ENCODE measurements at places on chromosomes 16 and 17.
A peak's percentile ranks its signal among the peaks of the same experiment; 100 is the strongest.

GRCh38 chr17:4588898-4589625, 4.7 kb downstream of the SMTNL2 start:
- DNase-seq: no peak

DNA sequence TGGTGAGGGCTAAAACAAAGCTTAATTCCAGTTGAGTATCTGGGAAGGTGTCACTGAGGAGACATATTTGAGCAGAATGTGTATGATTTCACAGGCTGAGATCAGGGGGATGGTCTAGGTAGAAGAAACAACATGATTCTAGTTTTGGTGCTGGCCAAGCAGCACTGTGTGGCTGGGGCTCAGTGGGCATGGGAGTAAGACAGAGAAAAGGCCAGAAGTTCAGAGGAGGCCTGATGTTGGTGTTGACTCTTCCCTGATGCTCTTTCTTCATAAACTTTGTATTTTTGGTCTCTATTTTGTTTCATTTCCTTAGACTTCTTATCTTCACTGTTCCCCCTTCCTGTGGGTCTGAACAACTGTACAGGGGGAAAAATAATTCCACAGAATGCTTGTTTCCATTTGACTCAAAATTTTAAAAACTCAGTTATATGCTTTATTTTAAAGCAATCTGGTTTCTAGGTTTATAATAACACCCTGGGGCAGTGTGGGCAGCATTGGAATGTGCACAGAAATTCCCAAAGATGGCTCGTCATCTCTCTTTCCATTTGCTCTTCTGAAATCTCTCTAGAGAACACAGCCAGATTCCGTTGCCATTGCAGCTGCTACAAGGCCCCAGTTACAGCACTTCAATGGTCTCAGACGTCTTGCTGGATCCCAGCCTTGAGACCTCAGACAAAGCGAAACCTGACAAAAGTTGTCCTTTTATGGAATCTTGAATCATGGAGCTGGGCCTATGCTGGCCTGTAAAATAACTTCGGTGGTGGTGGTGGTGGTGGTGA, 68.3 kb downstream of the SNX11 start:
- no peak for DNase-seq

DNA sequence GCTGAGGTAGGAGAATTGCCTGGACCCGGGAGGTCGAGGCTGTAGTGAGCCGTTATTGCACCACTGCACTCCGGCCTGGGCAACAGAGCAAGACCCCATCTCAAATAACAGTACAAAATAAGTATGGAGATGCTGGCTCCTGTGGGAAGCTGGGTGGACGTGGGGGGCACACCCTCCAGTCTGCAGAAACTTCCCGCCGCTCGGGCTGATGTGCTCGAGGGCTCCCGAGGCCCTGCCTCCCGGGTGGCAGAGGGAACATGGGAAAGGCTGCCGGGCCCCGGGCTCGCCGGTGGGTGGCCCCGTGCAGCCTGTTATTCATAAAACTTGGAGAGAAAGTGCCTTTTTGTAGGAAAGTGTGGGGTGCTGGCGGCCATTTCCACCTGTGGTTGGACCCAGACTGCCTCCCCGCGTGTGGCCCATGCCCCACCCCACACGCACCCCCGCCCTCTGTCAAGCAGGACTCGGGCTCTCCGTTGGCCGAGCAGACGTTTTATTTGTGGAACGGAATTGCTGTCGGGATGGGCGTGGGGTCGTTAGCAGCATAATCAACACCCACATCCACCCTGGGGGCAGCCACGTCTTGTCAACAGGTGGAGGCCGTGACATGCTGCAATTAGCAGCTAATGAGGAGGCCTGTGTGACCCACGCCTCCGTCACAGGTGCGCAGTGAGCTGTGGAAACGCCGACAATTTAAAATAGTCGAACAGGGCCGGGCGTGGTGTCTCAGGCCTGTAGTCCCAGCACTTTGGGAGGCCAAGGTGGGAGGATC, 7.4 kb upstream of the CIAO3 start:
- no peak for DNase-seq

DNA sequence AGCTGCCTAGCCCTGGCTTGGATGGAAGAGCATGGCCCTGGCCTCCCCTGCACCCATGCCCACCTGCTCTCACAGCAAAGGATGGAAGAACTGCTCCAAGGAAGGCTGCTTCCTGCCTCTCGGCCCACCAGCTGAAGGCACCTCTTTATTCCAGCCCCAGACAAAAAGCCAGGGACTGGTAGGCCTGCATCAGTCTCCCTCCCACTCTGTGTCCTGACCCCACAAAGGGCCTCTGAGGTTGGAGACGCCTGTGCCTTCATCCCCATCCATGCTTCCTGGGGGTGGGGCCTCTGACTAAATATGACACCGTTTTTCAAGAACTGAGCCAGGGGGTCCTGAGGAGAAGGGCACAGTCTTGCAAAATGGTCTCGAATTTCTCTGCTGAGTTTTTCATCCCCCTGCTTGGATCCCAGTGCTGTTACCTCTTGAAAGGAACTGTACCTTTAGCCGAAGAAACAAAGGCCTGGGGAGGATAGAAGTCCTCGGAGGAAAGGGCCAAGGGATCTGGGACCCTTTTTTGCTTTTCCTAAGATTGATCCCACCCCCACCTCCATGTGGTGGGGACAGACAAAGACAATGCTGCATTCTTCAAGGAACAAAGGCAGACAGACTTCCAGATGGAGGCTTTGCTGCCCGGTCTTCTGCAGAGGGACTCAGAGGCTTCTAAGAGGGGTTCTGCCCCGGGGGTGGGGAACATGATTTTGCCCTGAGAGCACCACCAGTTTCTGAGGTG, 5.2 kb downstream of the C17orf50 start:
- DNase-seq: no peak

GRCh38 chr17:49850218-49850610, 2.3 kb upstream of the TAC4 start:
- DNase-seq: no peak

DNA sequence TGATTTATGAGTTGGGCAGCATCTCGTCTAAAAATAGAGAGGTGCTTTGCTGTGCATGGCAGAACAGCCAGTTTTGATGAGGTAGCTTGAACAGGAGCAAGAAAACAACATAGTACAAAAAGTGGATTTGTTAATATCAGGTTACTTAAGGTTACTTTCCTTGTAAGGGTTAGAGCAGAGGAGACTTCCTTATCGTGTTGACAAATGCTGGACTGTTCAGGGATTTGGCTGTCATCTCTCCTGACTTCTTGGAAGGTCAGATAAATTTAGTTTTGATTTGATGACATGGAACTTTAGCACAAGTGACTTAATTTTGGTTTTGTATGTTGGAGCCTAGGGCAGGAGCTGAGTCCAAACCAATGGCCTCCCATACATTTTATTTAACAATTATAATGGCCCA, 163.9 kb upstream of the ELAC2 start:
- no peak for DNase-seq

DNA sequence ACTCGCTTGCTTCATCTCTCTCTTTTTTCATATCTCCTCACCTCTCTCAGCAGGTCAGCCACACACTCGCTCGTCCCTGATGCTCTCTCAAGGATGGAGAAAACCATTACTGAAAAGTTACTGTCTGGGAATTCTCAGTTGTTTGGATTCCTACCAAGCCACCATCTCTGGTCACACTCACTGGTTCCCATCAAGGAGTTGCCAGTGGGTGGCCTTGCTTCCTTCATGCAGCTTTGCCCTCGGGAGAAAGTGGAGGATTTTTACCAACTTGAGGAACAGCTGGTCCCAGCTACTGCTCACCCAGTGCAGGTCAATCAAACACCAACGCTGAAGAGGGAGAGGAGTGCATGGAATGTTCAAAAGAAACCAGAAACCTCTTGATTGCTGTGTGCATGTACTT, 25.3 kb downstream of the MEOX1 start:
- no peak for DNase-seq

DNA sequence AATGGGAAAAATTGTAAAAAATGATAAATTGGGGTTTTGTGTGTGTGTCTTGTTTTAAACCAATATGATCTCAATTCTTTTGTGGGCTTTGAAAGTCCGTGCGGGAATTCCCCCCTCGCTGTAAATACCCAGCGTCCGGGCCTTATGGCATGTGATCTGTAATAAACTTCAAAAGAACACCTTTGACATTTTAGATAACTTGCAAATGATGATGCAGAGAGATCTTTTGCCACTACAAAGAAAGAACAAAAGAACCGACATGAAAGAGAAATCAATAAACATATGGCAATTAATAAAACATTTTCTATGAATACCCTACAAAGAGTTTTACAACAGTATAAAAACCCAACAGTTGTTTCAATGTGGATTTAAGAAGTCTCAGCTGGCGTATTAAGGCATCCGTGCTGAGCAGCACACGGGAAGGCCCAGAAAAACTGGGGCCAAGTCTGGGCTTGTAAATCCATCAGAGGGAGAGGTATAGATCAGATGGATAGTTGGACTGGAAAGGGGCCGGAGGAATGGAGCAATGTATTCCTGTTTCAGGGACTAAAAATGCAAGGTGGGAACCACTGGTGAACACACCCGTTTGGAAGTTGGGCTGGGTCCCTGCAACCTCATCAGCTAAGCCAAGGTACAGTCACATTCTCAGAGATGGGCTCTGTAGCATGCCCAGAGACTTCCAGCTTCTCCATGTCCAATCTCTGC, 115.2 kb downstream of the IRX5 start:
- DNase-seq: no peak

DNA sequence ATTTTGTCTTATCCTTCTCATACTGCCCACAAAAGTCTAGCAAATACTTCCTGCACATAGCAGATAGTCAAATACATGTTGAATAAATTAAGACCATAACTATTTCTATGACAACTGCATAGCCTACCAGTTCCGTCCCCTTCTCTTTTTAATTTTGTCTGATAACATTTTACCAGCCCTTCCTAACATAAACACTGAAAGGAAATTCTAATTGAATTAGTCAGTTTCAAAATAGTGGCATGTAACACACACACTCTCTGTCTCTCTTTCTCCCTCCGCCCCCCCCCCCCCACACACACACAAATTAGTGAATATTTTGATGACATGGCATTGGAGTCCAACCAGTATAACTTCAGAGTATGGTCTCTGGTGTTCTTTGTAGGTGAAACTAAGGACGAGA, 41.8 kb downstream of the TNRC6C start:
- peak; percentile 8 for DNase-seq

DNA sequence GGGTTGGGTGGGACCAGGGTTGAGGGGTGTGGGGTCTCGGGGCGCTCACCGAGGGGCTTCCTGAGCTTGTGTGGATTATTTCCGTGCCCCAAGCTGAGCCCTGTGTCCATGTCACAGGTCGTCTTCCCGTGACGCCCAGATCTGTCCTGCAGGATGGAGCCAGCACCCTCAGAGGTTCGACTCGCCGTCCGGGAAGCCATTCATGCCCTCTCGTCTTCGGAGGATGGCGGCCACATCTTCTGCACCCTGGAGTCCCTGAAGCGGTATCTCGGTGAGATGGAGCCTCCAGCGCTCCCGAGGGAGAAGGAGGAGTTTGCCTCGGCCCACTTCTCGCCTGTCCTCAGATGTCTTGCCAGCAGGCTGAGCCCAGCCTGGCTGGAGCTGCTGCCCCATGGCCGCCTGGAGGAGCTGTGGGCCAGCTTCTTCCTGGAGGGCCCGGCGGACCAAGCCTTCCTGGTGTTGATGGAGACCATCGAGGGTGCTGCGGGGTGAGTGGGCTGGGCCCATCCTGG, 1.0 kb downstream of the TELO2 start:
- DNase-seq: peak; percentile 25

GRCh38 chr17:66772148-66772812, 62.6 kb upstream of the CACNG5 start:
- no peak for DNase-seq

DNA sequence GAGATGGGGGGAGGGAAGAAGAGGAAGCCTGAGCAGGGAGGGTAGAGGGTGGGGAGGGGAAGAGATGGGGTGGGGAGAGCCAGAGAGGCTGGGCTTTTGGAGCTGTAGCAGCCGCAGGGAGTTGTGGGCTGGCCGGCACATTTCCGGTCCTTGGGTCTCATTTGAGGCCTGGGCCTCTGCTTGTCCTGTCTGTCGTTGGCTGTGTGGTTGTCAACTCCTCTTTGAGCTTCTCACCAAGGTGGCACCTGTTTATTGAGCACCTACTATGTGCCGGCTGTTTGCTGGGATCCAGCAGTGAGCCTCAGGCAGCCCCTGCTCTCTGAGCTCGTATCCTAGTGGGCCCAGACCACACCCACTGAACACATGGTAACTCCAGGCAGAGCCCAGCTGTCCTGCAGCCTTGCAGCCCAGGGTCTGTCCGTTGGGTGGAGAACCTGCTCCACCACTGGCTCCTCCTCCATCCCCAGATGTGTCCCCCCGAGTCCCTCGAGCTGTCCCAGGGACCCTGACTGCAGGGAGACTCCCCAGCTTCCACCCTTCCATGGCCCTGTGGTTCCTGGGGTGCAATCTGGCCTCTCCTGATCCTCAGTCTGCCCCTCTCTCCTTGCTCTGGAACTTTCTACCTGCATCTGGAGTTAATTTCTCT, 164.9 kb downstream of the IRF8 start:
- peak; percentile 52 for DNase-seq

- DNase-seq: peak; percentile 61
Measured at GRCh38 chr17:30290696-30291542, 825 bp downstream of the BLMH start.

GRCh38 chr17:59368218-59368857, 36.9 kb downstream of the YPEL2 start:
- DNase-seq: no peak

- peak; percentile 86 for DNase-seq
Measured at GRCh38 chr17:39621523-39622379, 5.0 kb upstream of the PPP1R1B start.

DNA sequence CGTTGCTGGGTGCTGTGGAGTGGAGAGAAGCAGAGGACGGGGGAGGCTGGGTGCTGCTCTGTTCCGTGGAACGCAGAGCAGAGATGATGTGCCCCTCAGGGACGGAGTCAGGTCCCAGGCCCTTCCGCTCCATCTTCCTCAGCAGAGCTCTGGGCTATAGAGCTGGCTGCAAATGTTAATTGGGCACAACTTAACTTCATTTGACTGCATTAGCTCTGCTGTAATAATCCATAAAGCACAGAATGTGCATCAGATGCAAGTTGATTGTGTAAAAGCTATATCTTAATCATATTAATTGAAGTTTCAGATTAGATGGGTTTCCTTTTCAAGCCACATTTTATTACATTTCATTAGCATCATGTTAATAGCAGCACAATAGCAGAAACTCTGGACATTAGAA, 212.6 kb downstream of the ABCC12 start:
- no peak for DNase-seq

GRCh38 chr16:31695667-31696066, 168.0 kb downstream of the AHSP start:
- peak; percentile 43 for DNase-seq

- peak; percentile 98 for DNase-seq
Measured at GRCh38 chr16:4624015-4624826, at the start of gene MGRN1. TSS of gene MGRN1 (plus strand) at chr16:4624826. CDS start at chr16:4624961, 135 bp downstream.

- DNase-seq: no peak
Measured at GRCh38 chr16:19290860-19291259, 5.3 kb downstream of the CLEC19A start.

- no peak for DNase-seq
Measured at GRCh38 chr17:43534909-43535308, 11.2 kb downstream of the ETV4 start.
